MG63 (cell line): ENCODE measurements at places on chromosomes 3 and 15. TPM values are rescaled to one million over a fixed set of nuclear protein-coding genes. Genes with fewer than 3 reads are reported as not detected.
A peak's percentile ranks its signal among the peaks of the same experiment; 100 is the strongest.

The ZBTB38 gene
- 15.8 and 29.9 TPM in 2 replicates for total RNA-seq

The SYNPR gene
- total RNA-seq: not detected in 2 replicates

DNA sequence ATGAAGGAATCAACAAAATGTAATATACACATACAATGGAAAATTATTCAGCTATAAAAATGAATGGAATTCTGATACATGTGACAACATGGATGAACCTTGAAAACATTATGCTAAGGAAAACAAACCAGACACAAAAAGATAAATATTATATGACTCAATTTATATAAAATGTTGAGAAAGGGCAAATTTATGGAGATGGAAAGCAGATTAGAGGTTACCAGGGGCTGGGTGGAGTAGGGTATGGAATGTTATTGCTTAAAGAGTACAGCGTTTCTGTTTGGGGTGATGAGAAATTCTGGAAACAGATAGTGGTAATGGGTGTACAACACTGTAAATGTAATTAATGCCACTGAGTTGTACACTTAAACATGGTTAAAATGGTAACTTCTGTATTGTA lies 50.9 kb downstream of the EMC4 start:
- no peak for DNase-seq

DNA sequence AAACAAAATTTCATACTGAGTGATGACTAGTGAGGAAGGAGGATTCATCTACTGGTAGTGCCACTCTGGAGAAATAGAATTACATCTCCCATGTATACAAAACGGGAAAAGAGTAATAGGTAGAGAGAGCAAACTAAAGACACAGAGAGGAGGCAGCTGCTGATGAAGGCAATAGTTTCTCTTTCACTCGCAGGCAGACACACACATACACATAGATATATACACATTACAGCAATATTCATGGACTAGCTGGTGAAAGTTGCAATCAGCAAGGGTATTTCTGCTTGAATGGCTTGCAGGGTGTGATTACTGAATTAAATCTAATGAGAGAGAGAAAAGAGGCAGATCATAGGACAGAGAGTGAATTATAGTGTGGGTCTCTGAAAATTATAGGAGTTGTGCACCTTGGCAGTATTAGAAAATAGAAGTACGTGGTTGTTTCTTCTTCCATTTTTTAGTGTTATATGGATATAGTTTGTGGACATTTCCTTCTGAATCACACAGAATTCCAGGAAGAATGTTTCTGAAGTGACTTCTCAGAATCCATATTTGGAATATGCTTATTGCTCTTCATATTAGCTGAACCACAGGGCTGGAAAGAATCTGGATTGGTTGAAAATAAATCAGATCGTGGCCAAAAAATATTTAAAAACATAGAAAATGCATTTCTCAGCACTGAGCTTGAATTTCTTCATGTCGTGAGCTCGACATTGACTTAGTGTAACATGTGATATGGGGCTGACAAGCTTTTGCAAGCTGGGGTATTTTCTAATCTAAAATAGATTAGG lies 991.2 kb downstream of the TUSC7 start:
- no peak for DNase-seq

- DNase-seq: no peak
Observed at GRCh38 chr15:80431635-80432344, 27.6 kb downstream of the ARNT2 start.

The C3orf22 gene
- not detected in 2 replicates for total RNA-seq

GRCh38 chr15:34271493-34271892 lies 46.7 kb downstream of the EMC4 start:
- DNase-seq: peak; percentile 5

The DPPA2 gene
- total RNA-seq: not detected in 2 replicates

The GOLGA6B gene
- not detected in 2 replicates for total RNA-seq

DNA sequence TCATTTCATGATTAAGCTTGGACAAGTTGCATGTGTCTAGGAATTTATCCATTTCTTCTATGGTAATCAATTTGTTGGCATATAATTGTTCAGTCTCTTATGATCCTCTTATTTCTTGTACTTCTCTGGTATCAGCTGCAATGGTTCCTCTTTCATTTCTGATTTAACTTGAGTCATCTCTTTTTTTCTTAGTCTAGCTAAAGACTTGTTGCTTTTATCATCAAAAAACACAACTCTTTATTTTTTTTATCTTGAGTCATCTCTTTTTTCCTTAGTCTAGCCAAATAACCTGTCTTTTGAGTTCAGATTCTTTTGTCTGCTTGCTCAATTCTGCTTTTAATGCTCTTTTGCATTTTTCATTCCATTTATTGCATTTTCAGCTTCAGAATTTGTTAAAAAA lies 37.3 kb downstream of the UBE3A start:
- DNase-seq: no peak

DNA sequence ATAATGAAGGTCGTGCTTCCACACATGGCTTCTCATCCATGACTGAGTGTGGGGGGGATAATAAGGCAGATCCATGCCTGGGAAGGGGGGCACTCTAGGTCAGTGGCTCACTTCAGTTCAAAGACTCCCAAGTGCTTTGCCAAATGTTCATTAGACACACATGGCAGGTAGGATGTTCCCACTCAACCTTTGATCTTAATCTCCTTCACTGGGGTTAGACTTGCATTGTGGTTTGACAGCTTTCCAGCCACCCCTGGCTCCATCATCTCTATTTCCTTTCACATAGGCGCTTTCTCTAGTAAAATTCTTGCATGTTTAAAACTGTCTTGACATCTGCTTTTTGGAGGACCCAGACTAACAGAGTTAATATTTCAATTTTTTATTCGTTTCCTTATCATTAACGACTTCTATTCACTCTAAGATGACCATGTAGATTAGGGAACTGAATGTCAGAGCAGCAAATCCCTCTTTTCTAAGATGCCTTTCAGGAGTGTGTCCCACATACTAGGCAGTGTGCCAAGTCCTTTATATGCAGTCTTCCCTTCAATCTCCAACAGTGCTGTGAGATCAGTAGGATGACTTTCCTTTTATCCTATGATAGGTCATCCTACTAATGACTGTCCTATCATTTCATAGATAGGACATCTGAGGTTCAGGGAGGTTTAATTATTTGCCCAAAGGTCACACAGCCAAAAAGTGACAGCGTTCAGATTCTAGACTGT lies 57.9 kb downstream of the BTD start:
- no peak for DNase-seq

- no peak for DNase-seq
Observed at GRCh38 chr15:60643555-60643954, 164.6 kb upstream of the ICE2 start.

- no peak for DNase-seq
Observed at GRCh38 chr3:82505079-82505756, 743.8 kb upstream of the GBE1 start.

The HRG gene
- total RNA-seq: not detected in 2 replicates

GRCh38 chr3:119918992-119919933 lies 137.4 kb downstream of the NR1I2 start:
- DNase-seq: no peak

- DNase-seq: no peak
Observed at GRCh38 chr3:156676768-156677479, 2.5 kb downstream of the TIPARP start.

The DNAH12 gene
- total RNA-seq: not detected in 2 replicates

The ZNF620 gene
- total RNA-seq: 0.10 and 0.36 TPM in 2 replicates
